Keratinocyte (primary cell): ENCODE measurements at places on chromosomes 2 and 18. TPM values are rescaled to one million over a fixed set of nuclear protein-coding genes. Genes with fewer than 3 reads are reported as not detected.

GALNT14 gene
- polyA plus RNA-seq = 27.4 to 40.5 TPM (median 34.0 TPM) in 3 replicates

CD8B2 gene
- polyA plus RNA-seq = not detected in 3 replicates

CRYGC gene
- polyA plus RNA-seq = not detected in 3 replicates

RPRM gene
- not detected in 3 replicates for polyA plus RNA-seq
